ENCODE measurements at places on chromosomes 3 and 15.
A peak's percentile ranks its signal among the peaks of the same experiment; 100 is the strongest.

DNA sequence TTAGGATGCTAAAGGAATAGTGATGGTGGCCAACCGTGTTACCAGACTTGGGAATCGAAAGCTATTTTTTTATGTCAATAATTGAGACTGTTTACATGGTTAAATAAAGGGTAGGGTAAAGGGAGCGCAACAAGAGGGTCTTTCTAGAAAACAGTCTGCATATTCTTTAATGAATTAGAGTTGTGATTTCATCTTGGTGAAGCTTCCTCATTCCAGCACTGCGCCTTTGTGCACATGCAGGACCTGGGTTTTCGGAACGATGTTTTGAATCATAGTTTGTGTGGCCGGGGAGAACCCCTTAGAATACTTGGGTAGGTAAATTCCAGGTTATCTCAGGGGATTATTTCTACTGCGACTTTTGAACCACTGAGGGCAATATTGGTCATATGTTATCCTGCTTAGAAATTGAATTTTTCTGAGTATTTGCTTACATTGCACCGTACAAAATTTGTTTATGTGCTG lies 1.3 kb downstream of the PIK3CA start:
- DNase-seq: peak; percentile 54

GRCh38 chr3:28637742-28638141 lies 289.1 kb upstream of the AZI2 start:
- no peak for DNase-seq

DNA sequence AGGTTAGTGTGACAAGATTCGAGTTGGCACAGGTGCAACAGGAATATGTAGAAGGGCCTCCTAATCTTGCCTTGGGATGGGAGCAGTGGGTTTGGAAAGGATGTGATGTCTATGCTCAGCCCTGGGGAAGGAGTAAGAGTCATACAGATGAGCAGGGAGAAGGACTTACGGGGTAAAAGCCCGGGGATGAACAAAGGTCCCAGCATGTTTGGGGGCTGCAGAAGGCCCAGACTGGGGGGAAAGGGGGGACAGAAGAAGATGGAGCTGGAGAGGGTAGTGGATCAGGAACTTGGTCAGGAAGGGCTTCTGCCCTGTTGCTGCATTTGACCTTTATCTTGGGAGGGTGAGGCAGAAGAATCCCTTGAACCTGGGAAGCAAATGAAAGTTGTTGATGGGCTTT lies 240.1 kb upstream of the ST8SIA2 start:
- DNase-seq: no peak

DNA sequence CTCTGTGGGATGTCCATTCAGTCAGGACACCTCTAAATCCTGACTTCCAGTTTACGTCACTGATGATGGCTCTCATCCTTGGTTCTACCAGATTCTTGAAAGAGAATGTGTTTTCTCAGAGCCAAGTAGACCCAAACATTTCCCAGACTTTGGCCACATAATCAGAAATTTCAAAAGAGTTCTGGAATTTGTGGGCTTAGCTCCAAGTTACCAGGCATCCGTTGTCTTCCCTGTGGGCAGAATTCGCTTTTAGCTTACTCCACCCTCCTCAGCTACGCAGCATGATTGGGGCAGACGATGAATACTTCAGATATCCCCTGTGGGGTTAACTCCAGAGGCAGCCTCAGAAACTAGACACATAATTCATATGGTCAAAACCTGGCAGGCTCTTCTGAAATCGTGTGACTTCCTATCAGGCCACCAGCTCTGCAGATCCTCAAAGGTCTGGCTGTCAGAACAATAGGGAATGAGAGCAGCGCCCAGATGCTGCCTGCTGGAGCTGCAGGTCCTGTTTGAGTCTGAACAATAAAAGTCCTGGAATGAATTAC lies 30.6 kb downstream of the CRTC3 start:
- DNase-seq: no peak

GRCh38 chr3:187913617-187914033 lies 168.4 kb upstream of the BCL6 start:
- no peak for DNase-seq

DNA sequence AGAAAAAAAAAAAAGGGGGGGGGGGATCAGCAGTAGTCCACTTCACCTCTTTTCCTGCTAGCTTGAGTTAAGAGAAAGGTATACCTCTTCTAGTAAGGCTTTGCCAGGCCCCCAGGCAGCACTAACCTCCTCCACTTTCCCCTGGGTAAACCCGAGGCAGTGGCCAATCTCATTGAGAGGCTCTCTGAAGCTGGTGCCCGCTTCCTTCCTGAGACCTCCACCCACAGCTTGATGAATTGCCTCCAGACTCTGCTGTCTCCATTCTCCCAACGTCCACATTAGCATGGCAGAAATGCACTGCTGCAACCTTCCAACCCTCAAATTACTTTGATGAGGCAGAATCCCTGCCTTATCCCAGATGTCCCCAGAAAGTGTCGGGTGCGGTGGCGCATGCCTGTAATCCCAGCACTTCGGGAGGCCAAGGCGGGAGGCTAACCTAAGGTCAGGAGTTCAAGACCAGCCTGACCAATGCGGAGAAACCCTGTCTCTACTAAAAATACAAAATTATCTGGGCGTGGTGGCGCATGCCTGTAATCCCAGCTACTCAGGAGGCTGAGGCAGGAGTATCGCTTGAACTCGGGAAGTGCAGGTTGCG lies 15.3 kb downstream of the RLBP1 start:
- no peak for DNase-seq

DNA sequence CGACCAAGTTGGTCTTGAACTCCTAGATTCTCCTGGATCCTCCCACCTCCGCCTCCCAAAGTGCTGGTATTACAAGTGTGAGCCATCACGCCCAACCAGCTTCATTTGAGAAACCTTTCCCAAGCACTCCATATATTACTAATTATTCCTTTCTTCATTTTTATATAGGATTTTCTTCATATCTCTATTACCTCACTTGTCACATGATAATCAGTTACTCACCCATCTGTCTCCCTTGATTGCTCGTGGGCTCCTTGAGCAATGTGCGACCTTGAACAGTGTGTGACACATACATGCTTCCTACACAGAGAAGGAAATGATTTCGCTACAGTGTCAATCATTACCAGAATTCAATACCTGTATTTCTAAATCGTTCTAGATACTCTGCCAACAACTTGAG lies 110.7 kb upstream of the C2CD4B start:
- DNase-seq: no peak

DNA sequence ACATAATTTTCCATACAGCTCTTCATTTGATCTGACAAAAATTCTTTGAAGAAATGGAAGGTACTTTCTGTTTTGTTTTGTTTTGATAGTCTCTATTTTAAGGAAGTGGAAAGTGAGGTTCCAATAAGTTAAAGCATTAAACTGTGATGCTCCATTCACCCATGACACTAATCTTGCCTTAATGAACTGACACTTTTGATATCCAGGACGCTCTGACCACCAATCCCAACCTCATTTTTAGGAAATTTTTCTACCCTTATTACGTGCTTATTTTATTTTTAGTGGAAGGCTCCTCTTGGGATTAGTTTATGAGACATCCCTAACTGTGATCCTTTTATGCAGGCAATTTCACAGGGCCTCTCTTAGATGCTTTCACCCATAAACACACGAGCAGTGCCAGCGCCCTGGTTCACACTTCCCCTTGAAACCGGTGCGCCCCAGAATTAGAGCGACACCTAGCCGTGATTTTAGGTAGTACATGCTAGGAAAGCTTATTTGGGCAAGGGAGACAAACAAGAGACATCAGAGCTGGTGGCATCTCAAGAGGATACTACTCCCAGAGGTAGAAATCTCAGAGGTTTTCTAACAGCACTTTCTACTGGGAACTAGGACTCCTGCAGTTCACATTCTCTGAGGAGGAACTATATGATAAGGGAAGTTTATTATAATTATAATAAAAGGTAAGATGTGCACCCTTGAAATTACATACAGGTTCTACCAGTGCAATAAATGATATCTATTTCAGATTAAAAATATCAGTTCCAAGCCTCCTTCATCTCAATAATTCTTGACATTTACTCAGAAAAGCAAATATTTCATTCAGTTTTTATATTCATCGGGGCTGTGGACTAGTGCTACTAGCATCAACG lies 173.9 kb downstream of the SLC9A9 start:
- peak; percentile 44 for DNase-seq

GRCh38 chr3:27695636-27696035 lies 26.5 kb downstream of the EOMES start:
- DNase-seq: no peak

GRCh38 chr3:132659365-132660051 lies at the start of gene ACAD11:
Gene ACAD11, minus strand, starts transcription at chr3:132659809. Its CDS starts 58 bp downstream, at chr3:132659751.
- peak; percentile 77 for DNase-seq

DNA sequence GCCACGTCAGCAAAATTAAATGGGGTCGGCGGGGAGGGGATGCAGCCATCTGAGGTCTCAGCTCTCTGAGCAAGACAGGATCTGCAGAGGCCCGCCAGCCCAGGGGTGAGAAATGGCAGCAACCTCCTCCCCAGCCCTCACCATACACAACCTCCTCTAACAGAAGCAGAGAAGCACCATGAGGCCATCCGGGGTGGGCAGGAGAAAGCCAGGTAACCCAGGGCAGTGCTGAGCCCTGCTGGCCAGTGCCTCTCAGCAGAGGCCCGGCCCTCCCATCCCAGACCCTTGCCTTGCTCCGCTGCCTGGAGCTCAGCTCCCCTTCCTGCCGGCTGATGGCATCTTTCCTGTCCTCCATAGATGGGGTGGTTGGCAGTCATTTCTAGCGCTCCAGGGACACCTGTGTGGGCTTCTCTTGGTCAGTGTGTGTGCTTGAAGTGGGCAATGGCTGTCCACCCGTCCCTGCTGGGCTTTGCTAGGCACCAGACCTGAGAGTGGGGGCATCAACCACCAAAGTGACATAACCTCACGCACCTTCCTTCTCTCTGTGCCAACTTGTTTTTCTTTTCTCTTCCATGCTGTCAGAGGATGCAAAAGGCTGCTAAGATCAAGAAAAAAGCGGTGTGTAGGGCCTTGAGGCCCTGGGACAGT lies 175.8 kb downstream of the NSMCE3 start:
- no peak for DNase-seq

DNA sequence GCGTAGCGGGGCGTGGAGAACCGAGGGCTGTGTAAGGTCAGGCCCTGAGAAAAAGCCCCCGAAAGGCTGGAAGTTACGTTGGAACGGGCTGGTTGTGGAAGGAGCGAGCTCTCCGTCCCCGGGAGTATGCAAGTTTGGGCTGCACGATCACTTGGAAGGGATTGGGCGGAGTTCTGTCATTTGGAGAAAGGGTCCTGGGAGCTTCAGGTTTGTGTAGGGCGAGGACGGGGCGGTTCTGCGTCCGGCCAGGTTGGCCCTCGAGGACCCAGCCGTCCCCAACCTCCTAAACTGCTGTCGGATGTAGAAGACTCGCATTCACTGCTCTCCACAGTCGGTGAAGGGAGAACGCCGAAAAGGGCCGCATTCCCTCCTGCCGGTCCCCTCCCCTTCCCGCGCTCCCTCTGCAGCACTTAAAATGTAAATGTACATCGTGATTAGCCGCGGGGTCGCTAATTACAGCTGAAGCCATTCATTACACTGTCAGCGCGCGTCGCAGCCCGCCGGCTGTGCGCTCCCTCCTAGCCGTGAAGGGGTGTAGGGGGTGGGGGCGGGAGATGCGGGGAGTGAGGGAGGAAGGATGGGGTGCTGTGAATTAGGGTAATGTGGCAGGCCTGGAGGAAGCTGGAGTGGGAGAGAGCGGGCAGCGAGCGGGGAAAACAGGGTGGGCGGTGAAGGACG lies 2.5 kb upstream of the RPP25 start:
- no peak for DNase-seq

GRCh38 chr15:38563723-38564519 lies 693 bp downstream of the RASGRP1 start:
- peak; percentile 72 for DNase-seq

DNA sequence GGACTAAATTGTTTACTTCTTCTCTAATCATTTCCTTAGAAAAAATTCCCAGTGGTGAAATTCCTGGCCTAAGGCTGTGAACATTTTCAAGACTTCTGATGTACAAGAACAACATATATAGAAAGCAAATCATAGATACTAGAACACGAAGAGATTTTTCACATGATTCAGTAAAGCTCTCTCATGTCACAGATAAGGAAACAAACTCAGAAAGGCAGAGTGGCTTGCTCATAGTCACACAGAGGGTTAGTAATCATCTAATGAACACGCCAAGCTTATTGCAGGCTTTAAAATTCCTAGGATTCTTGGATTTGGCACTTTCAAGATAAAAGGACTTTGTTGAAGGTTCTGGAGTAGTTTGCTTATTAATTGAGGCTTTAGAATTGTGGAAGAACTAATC lies 26.2 kb downstream of the CRTAP start:
- DNase-seq: no peak

- no peak for DNase-seq
Observed at GRCh38 chr15:69958496-69959084, 139.1 kb downstream of the TLE3 start.

DNA sequence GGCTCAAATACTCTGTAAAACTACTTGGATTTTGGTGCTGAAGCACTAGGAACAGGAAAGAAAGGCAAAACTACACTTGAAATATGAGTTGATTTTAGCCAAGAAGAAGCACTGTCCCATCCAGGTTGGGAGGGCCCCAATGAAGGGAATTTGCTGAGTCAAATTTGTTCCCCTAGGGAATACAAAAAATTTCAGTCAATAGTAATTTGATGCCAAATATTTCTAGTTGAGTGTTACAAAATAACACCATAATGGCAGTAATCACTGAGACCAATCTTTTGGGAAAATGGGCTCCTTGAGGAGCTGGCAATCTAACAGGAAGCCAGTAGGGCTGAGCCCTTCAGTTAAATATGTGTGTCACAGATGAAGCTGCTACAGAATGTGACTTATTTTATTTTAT lies 896.9 kb downstream of the DIPK2A start:
- no peak for DNase-seq

DNA sequence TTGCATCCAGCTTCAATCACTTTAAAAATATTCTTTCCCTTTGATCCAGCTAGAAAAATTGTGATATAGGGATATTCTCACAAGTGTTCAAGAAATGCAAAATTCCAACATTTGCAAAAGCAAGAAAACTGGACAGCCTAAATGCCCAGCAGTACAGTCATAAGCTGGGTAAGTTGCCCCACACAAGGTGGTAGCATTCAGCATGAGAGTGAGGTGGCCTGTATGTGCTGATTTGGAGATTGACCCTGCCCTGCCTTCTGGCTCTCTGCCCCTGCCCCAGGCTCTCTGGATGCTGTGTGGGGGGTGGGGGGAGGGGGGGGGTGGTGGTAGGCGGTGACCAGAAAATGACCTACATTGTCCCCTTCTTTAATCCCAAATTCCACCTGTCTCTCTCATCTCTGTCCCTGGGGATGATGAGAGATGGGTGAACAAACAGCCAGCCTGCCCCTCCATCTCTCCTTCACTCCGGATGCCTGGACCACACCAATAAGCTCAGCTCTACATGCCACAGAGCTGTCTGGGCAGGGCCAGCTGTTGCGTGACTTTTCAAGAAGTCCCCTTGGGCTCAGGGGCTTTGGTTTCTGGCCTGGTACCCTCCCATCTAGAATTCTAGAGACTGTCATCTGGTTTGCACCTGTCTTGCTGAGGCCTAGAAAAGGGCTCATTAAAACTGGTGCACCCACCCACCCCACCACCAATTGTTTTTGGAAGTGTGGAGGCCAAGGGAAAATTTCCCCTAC lies 42.2 kb downstream of the SLC28A1 start:
- no peak for DNase-seq

DNA sequence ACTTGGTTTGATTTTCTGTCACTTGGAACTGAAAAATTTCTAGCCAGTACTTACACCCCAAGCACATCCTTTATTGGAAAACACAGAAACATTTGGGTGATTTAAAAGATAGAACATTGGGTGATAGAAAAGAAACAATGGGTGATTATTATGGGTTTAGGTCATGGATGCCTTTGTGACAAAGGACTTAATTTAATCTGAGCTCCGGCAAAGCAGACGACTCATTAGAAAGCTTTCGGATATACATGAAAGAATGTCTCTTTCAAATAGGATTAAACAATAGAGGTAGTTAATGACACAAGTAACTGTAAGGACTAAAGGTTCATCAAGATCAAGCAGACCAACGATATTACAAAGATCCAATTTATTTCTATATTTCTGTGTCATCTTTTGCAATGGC lies 37.3 kb upstream of the CNTN4 start:
- no peak for DNase-seq

Measured in G401 (cell line).